CD4-positive, alpha-beta T cell treated with Interferon gamma for 1 hour (primary cell): ENCODE measurements at places on chromosomes 12 and 14.

GRCh38 chr12:122851820-122852219, 16.6 kb downstream of the HIP1R start:
- no peak for DNase-seq

- no peak for DNase-seq
Observed at GRCh38 chr14:29926228-29926627, 1.4 kb downstream of the PRKD1 start.

DNA sequence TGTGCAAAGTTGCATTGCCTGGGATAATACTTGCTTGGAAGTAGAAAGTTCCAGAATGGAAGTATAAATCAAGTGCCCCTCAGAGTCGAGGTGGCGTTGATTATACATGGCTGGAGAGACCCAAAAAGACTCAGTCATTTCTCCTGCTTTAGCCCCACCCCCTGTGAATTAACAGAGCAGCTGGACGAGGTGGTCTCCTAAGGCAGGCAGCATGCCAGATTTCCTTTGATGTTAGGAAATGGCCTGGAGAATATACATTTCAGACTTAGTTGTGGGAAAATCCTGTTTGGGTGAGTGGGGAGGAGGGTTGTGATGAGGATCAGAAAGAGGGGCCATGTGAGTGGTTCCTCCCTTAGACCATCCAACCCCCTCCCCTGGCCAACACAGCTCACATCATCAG, 406.1 kb upstream of the TMPO start:
- DNase-seq, result no peak

DNA sequence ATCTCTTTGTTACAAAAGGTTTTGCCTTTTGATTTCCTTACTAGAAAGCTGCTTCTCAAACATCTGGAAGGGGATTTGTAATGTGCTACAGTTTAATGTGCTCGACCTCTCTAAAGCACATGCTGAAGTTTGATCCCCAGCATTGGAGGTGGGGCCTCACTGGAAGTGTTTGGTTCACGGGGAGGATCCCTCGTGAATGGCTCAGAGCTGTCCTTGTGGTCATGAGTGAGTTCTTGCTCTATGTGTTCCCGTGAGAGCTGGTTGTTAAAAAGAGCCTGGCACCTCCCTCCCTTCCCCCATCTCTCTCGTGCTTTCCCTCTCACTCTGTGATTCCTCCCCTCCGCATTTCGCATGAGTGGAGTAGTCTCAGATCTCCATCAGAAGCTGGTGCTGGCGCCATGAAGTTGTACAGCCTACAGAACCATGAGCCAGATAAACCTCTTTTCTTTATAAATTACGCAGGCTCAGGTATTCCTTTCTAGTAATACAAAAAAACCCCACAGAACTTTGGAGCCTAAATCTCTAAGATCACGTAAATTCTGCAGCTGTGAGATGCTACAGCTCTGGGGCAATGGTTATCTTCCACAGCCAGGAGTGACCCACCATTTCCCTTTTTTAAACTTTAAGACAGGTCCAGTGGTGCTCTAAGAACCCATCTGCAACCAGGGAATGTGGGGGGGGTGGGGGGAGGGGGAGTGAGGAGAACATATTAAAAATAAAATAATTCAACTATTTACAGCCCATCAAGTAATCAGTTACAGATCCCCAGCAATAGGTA, 214.4 kb downstream of the FOXN3 start:
- DNase-seq, result no peak

GRCh38 chr14:91344096-91344495, 73.5 kb downstream of the CCDC88C start:
- DNase-seq, result no peak

DNA sequence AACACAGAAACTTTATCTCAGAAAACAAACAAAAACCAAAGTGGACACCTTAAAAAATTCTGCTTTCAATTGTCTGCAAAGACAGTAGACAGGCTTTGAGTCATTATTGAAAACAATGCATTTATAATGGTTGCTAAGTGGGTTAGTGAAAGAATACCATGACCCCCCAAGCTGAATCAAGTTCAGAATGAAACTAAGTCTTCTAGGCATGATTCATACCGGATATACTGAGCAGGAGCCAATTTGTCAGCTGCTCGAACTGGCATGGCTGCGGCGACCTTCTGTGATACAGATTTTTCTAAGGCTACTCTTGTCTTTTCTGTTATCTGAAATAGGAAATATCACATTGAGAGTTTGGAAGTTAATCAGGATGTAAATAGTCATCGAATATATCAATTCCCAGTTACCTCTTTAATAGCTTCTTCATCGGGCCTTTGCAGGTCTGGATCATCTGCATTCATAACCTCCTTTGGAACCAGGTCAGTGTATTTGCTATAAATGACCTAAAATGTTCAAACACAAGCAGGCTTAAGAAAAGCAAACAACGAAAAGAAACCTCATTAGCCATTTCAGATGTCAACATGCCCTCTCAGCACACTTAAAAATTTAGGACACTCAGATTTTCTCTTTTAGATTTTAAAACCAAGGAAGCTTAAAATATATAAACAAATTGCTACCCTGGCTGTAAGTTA, 22.3 kb downstream of the SNW1 start:
- no peak for DNase-seq

GRCh38 chr12:66877925-66878324, 199.0 kb upstream of the GRIP1 start:
- DNase-seq, result no peak

GRCh38 chr12:101570047-101570446, 24.7 kb upstream of the MYBPC1 start:
- no peak for DNase-seq

- DNase-seq, result no peak
Observed at GRCh38 chr12:49936925-49937324, 13.6 kb upstream of the AQP2 start.

DNA sequence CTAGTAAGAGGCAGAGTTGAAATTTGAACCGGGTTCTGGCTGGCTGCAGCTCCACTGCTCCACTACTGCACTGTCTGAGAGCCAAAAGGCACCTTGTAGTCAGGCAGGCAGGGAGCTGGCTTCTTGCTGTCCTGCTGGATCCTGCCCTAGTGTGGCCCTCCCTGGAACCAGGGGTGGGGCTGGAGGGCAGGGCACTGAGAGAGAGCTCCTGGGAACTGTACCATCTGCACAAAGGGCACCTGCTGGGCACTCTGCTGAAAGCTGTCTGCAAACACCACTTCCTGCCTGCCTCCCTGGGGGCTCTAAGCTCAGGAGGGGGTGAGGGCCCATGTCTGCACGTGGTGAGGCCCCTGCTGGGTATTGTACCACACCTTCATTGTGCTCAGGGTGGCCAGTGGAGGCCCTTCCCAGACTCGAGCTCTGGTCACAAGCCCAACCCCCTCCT, 19.0 kb upstream of the TCL1B start:
- no peak for DNase-seq

DNA sequence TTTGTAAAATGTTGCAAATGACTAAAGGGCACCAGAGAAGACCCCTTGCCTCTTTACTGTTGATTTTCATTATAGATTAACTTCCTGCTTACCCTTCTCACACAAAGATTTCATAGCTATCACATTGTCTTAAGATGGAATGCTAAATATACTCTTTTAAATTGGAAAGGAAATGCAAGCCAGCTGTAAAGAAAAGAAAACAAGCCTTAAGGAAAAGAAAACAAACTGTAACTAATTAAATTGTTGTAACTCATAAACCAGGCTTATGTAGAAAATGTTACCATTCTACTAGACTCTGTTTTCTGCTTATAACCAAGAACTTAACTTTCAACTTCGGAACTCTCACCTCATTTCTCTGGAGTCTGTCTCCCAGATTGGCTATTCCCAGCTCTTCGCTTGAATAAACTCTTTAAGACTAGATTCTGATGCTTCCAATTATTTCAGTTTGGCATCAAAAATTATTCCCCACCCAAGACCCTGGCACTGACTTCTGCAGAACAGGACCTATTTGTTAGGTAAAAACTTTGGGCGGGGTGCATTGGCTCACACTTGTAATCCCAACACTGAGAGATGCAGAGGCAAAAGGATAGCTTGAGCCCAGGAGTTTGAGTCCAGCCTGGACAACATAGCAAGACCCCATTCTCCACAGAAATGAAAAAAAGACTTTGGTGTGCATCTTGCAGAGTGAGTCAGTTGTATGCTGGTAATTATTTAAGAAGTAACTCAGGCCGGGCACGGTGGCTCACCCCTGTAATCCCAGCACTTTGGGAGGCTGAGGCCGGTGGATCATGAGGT, 36.6 kb upstream of the CIT start:
- DNase-seq, result no peak

DNA sequence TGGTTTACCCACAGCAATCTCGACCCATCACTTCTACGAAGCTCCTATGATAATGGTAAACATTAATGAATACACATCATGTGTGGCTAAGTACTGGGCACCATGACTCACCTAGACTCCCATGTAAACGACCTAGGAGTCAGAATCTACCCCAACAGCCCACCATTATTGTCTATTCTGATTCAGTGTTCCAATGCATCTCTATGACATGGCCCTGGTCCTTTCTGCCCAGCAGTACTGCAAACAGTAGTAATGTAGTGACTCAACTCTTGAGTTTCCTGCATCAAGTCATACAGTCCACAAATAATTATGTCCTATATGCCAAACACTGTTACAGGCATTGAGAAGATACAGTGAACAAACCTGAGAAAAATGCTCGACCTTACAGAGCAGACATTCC, 14.6 kb downstream of the GTF2A1 start:
- DNase-seq, result no peak

DNA sequence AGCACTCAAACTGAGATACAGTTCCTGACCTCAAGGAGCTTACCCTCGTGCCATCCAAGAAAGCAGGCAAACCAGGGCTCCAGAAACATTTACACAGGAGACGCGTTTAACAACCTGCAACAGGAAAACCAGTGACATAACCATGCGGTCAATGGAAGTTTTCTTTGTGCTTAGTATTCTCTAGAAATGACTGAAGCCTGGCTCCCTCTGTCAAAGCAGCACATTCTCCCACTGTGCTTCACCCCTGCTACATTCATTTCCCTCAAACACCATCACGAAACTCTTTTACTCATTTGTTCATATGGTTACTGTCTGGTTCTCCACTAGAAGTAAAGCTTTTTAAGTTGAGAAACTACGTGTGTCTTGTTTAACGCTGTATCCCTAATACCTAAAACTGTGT, 161.3 kb upstream of the CCND2 start:
- DNase-seq, result no peak

GRCh38 chr12:113120670-113121370, 14.7 kb downstream of the RASAL1 start:
- no peak for DNase-seq

- DNase-seq, result no peak
Observed at GRCh38 chr14:104428333-104428851, 151.2 kb upstream of the C14orf180 start.

DNA sequence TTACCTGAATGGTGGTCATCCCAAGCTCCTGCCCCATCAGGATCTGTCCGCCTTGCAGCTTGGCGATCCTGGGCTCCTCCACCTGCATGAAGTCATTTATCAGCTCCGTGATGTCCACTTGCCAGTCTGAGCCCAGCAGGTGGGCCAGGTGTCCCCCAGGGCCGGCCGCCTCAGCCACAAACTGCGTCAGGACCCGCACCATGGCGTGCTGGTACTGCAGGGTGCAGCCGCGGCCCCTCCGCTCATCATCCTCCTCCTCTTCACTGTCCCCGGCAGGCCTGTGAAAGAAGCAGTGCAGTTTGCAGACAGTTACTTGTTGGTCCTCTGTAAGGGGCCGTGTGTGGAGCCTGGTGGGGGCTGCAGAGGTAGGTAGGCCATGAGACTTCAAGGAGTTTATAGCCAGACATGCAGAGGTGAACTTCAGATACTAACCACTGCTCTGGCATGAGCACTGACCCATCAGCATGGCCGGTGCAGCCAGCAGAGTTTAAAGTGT, 228.5 kb downstream of the GLT1D1 start:
- no peak for DNase-seq
